BE2C (cell line): ENCODE measurements at places on chromosomes 4 and X.

DNA sequence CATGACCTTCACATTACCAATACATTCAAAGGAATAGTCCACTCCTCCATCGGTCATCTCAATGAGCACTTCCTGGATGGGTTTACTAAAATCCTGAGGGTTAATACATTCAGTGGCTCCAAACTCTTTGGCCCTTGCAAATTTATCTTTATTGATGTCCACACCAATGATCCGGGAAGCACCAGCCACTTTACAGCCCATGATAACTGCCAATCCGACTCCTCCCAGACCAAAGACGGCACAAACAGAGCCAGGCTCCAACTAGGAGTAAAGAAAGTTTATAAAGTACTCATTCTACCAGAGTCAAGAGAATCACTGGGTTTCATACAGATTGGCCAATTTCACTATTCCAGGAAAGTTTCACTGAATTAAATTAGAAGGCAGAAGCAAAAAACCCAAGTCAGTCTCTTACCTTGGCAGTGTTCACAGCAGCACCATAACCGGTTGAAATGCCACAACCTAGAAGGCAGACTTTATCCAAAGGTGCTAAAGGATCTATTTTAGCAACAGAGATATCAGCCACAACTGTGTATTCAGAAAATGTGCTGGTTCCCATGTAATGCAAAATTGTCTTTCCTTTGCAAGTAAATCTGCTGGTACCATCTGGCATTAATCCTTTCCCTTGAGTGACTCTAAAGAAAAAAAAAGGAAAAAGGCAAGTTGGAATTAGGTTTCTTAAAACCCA, 12.2 kb downstream of the ADH5 start:
- no peak for DNase-seq

- DNase-seq = no peak
Observed at GRCh38 chr4:165684177-165684805, 188.7 kb upstream of the TLL1 start.

- no peak for DNase-seq
Observed at GRCh38 chr4:114417214-114417613, 181.4 kb upstream of the UGT8 start.

DNA sequence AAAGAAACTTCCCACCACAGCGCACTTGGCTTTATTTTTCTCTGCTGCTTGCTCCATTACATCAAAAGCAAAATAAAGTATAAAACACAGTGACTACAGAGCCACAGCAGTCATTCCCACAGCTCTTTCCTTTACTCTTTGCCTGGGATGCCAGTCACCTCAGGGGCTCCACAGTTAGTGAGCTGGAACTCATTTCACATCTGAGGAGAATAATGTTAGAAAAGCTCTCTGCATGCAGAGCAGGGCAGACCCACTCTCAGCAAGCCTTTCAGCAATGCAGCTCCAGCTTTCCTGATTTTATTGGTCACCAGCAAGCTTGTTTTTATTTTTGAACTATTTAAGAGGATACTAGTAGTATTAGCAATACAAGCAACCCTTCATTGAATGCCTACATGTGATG, 13.8 kb downstream of the GRXCR1 start:
- no peak for DNase-seq

GRCh38 chr4:20159516-20159915, 92.2 kb upstream of the SLIT2 start:
- peak; percentile 38 for DNase-seq

GRCh38 chr4:178958725-178959440, 1516.6 kb upstream of the AGA start:
- no peak for DNase-seq

DNA sequence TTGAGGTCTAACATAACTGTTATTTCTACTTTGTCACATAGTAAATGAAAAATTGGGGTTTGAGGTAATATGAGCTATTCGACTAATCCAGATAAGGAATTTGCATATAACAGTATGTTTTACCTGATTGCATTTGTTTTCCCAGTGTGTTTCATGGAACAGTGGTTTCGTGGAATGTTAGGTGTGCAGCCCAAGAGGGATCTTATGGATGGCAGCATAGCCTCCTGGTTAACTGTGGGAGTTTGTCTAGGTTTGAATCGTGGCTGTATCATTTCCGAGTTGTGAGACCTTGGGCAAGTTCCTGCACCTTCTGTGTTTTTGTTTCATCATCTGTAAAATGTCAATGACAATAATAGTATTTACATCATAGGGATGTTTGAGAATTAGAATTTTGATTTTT, 7.9 kb downstream of the BMPR1B start:
- DNase-seq = no peak

- no peak for DNase-seq
Observed at GRCh38 chr4:25826074-25826752, 36.6 kb downstream of the SEL1L3 start.

- no peak for DNase-seq
Observed at GRCh38 chr4:3668825-3669552, 97.2 kb upstream of the ADRA2C start.

- no peak for DNase-seq
Observed at GRCh38 chr4:135186002-135186401, 984.4 kb upstream of the PABPC4L start.
